ENCODE measurements at places on chromosomes 7 and 10.

DNA sequence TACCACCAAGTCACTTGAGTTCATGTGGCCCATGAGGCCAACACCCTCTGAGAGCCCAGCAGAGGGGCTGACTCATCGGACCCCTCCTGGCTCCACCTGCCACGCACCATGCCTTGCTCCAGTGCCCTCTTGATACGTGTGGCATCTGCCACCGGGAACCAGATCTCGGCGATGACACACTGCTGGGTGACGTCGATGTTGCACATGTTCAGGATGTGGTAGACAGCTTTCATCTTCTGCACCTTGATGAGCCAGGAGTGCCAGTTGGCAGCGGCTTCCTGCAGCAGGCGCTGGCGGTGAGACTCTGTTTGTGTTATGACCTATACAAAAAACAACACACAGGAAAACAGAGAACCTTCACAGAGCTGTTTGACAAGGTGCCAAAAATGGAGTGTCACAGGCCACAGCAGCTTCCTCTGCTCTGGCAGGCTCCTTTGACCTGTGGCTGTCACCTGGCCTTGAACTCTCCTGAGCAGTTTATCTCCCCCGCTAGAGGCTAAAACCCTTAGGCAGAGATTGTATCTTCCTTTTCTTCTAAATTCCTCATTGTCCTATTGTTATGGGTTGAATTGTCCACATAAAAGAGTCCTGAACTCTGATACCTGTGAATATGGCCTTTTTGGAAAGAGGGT is 45.2 kb upstream of the TMEM213 start:
- no peak for DNase-seq

- no peak for DNase-seq
These were observed 59.2 kb downstream of the TBC1D12 start for GRCh38 chr10:94461503-94461902.

DNA sequence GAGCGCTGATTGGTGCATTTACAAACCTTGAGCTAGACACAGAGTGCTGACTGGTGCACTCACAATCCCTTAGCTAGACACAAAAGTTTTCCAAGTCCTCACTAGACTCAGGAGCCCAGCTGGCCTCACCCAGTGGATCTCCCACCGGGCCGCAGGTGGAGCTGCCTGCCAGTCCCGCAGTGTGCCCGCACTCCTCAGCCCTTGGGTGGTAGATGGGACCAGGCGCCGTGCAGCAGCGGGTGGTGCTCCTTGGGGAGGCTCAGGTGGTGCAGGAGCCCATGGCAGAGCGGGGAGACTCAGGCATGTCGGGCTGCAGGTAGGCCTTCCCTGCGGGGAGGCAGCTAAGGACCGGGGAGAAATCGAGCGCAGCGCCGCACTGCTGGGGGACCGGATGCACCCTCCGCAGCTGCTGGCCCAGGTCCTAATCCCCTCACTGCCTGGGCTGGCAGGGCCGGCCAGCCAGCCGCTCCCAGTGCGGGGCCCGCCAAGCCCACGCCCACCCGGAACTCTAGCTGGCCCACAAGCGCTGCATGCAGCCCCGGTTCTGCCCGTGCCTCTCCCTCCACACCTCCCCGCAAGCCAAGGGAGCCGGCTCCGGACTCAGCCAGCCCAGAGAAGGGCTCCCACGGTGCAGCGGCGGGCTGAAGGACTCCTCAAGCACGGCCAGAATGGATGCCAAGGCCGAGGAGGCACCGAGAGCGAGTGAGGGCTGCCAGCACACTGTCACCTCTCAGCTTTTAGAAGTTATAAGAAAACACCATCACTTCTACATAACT is 128.9 kb downstream of the ZNF438 start:
- no peak for DNase-seq

DNA sequence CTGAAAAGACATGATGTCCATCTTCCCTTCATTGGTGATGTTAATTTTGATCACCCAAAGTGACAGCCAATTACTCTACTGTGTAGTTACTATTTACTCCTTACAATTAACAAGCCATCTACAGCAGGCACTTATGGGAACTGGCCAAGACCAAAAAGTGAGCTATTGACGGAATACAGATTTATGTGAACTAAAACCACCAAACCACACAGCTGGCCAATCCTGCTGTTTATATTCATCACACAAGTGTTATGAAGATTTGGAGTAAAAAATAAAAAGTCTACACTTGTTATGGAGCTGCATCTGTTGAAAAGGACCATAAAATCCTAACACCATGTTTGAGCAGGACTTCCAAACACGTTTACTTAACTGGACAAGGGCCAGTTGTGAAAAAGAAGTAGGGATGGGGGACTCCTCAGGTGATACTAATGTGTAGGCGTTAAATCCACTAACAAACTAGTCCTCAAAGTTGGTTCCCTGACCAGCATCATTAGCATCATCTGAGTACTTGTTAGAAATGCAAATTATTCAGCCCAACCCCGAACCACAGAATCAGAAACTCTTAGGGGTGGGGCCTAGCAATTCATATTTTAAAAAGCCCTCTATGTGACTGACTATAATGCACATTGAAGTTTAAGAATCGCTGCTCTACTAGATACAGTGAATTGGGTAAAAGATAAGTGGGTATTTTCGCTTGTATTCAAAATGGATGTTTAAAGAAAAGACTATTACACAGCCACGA is 11.6 kb downstream of the MCMBP start:
- no peak for DNase-seq

DNA sequence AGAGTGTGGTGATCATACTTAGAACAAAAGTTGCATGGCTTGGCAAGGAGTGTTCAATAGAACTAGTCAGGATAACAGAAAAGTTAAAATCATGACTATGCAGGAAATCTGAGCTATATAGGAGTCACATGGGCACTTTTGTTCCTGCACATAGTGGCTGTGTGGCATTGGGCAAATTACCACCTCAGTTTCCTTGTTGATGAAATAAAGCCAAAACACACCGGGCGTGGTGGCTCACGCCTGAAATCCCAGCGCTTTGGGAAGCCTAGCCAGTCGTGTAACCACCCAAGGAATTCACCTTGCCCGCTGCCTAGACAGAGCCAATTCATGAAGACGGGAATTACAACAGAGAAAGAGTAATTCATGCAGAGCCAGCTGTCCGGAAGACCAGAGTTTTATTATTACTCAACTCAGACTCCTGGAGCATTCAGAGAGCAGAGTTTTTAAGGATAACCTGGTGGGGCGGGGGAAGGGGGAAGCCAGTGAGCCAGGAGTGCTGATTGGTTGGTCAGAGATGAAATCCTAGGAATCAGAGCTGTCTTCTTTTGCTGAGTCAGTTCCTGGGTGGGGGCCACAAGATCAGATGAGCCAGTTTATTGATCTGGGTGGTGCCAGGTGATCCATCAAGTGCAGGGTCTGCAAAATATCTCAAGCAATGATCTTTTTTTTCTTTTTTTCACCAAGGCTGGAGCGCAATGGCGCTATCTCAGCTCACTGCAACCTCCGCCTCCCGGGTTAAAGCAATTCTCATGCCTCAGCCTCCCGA is 6.4 kb upstream of the MKRN1 start:
- no peak for DNase-seq

DNA sequence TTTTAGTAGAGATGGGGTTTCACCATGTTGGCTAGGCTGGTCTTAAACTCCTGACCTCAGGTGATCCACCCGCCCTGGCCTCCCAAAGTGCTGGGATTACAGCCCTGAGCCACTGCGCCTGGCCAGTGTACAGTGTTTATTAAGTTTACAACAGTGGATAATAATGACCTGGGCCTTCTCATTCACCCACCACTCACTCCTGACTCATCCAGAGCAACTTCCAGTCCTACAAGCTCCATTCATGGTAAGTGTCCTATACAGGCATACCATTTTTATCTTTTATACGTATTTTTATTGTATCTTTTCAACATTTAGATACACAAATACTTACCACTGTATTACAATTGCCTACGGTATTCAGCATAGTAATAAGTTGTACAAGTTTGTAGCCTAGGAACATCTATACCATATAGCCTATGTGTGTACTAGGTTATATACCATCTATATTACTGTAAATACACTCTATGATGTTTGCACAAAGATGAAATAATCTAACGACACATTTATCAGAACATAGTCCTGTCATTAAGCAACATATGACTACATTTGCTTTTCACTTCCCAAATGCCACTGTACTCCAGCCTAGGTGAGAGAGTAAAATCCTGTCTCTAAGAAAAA is 17.1 kb downstream of the HOXA1 start:
- DNase-seq: no peak

GRCh38 chr7:98174334-98175259 is 36.6 kb upstream of the BHLHA15 start:
- DNase-seq: no peak

DNA sequence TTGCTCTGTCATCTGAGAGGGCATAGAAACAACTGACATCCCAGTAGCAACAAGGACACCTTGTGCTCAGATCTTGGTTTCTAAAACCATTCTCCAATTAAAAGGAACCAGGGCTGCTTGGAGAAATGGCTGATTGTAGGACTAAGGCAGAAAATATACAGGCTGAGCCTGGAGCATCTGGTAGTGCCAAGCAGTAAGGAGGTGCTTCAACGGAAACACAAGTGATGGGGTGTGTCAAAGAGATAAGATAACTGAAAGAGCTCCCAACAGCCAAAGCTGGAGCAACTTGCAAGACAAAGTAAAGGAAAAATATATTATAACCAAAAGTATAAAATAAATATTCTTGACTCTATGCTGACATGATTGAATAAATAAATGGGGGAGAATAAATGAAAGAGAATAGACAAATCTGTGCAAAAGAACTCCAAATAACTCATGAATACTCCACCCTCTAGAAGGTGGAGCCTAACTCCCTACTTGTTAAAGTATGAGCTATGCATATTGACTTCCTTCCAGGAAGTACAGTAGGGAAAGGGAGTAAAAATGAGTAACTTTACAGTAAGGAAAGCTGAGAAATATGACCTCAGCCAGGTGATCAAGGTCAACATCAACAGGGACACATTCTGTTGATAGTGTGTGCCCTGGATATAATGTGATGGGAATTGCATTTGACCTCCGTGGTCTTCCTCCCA is 162.4 kb downstream of the NOC3L start:
- no peak for DNase-seq

GRCh38 chr7:15780271-15780670 is 93.8 kb upstream of the MEOX2 start:
- DNase-seq: no peak

DNA sequence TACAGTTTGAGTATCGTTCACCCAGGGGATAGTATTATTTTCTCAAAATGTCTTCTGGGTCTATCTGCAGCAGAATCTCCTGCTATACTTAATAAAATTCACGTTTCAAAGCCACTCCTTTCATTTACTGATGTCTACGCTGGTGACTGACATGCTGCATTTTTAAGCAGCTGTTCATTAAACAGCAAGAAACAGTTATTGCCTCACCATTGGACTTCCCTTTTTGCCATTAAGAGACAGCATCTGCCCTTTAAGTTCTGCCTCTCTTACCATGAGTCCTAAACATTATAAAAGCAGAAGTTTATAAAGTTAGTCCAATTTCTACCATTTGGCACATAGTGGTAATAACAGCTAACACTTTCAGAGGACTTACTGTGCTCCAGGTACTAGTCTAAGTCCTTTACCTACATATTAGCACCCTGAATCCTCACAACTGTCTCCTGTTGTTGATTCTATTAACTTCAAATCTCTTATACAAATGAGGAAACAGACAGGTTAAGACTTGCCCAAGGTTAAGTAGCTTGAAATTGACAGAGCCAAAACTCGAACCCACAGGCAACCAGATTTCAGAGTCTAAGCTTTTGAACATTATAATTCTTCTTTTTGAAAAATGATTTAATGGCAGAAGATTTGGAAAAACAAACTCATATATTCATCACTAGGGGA is 169.5 kb downstream of the SNX13 start:
- DNase-seq: no peak

GRCh38 chr10:101014230-101014884 is 14.7 kb downstream of the LZTS2 start:
- DNase-seq: peak; percentile 83

DNA sequence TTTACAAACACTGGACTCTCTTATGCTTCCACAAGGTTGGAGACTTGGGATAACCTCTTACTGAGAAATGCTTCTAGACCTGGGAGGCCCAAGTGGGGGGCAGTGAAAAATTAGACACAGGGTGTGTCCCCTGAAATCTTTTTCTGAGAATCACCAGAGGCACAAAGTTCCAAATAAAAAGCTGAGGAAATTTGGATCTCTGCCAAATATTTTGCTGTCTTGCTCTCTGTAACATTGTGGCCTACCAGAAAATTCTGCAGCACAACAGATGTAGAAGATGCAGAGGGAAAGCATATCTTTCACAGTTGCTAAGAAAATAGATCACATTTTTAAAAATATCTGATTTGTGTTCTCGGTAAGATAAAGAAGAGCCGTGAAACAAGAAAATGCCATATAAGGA is 849.4 kb downstream of the CCSER2 start:
- no peak for DNase-seq

- no peak for DNase-seq
These were observed 42.5 kb downstream of the VCL start for GRCh38 chr10:74040200-74041126.

- DNase-seq: no peak
These were observed 22.5 kb downstream of the SEMA3D start for GRCh38 chr7:85164376-85164775.

DNA sequence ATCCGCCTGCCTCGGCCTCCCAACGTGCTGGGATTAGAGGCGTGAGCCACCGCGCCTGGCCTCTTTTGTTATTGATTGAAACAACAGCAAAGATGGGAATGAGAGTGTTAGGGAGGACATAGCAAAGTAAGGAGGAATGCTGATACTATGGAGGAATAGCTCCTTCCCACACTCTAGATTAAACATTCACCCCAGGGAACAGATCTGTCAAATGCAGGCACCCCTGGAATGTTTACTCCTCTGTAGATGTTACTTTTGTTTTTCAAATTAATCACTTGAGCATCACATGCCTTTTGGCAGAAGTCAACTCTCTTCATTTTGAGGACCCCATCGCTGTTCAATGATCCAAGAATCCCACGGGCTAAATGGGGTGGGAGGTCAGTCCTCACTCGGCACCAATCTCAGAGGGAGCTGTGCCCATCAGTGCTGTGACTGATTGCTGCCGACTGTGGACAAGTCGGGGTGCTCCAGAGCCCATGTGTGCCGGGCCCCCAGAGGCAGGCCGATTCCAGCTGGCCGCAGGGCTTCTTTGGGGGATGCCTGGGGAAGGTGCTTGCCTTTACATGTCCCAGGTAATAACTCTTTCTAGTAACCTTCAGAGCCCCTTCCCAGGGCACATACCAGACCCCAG is 10.2 kb upstream of the COBL start:
- DNase-seq: no peak

- DNase-seq: no peak
These were observed 67.5 kb downstream of the CHST15 start for GRCh38 chr10:124025660-124026588.

DNA sequence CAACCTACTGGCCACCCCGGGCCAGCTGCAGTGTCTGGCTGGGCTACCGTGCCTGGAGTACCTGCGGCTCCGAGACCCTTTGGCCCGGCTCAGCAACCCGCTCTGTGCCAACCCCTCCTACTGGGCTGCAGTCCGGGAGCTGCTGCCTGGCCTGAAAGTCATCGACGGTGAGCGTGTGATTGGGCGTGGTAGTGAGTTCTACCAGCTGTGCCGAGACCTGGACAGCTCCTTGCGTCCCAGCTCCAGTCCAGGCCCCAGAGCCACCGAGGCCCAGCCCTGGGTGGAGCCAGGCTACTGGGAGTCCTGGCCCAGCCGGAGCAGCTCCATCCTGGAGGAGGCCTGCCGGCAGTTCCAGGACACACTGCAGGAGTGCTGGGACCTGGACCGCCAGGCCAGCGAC is 4.2 kb downstream of the RARRES2 start:
- no peak for DNase-seq

Measured in frontal cortex (tissue), 4 donors.